Stimulated activated CD8-positive, alpha-beta memory T cell treated with anti-CD3 and anti-CD28 coated beads, Interleukin-12 subunit alpha, Interleukin-12 subunit beta, amount 100 ng/mL, for 1 hour (primary cell): ENCODE measurements at places on chromosomes 12 and 14.

DNA sequence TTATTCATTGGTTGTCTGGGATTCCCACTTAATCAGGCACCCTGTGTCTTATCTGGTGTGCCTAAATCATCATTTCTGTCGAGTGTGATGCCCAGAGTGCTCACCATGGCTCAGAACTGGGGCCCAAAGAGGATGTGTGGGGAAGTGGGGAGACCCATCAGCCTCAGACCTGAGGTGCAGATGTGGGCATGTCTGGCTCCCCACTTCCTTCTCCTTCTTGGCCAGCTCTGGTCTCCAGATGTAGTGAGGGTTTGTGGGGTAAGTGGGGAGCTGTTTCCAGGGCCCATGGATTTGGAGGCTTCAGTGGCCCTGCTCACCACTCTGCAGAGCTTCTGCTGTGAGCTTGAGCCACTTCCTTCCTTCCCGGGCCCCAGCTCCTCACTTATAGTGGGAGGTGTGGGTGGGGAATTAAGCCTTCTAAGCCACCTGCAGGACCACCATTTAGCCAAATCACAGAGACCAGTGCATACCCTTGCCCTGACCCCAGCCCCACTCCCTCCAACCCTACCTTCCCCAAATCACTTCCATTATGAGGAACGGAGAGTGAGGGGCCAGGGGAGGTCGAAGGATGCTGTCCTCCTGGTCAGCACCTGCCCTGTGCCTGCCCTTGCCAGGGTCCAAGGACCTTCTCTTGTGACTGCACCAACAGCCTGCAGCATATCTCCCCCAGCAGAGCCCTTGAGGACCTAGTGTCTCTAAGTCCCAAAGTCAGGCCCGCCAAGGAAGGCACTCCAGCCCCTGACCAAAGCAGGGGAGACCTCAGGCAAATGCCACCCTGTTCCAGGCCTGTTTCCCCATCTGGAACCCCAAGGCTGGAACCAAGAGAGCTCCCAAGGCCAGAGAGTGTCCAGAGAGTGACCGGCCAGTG, 278.2 kb upstream of the RTL1 start:
- no peak for DNase-seq

- no peak for DNase-seq
Measured at GRCh38 chr12:503111-503761, 43.5 kb downstream of the B4GALNT3 start.

DNA sequence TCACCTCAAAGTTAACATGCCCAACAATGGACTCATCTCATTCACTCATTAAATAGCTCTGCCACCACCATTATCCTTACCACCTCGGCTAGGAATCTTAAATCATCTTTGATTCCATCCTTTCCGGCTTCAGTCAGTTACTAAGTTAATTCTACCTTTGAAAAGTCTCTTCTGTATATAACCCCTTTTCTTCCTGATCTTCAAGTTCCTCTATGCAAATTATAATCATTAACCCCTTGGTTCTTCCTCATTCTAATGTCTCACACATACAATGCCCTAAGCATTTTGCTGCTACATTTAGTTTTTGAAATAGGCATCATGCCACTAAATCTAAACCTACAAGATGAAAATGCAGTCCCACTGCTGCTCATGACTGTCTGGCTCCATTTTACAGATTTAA, 51.6 kb downstream of the ATP2B1 start:
- no peak for DNase-seq

DNA sequence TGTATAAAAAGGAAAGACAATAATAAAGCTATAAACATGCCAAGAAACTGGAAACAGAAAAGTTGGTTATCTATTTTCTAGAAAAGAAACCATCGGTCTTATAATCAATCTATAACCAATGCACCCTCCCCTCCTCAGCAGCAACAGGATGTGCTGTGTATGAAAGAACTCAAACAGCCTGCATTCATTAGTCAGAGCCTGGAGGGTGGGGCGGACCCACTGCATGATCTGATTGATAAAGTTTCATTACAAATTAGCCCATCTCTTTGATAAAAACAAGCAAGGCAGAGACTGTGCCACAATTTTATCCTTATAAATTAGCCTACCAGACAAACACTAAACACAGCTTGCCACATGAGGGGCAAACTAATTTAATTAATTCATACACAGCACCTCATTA, 448.1 kb downstream of the BCAT1 start:
- no peak for DNase-seq

DNA sequence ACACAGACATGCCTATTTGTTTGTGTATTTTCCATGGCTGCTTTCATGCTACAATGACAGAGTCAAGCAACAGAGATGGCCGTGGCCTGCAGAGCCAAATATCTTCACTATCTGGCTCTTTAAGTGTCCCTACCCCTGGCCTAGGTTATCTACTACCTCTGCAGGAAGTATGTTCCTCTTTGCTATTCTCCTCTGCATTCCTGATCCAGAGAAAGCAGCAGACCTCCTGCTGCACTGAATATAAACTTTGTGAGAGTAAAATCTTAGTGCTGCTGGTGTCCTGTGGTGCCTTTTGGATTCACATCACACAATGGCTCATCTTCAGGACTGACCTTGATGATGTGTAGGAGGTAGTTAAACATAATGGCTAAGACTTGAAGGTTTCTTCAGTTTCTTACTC, 233.4 kb downstream of the IPO8 start:
- DNase-seq, result no peak

- DNase-seq, result no peak
Measured at GRCh38 chr12:94488463-94488862, 28.8 kb upstream of the CEP83 start.
